ENCODE measurements at places on chromosomes 12 and 14. TPM values are rescaled to one million over a fixed set of nuclear protein-coding genes. Genes with fewer than 3 reads are reported as not detected.

DNA sequence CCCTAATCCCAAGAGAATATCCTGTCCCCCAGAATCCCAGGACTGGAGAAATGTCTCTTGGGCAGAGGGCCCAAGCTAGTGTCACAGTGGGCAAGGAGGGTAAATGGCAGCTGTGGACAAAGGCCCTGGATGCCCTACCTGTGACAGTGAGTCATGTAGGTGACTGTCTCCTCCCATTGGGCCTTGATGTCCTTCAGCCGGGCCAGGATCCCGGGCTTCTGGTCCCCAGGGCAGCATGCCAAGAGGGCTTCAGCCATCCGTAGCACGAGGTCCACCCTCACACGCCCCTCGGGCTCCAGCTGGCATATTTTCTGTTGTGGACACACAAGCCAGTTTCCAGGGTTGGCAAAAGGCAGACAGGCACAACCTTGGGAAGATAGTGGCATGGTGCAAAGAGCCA lies 48.8 kb downstream of the SYNE3 start:
- H3K36me3 ChIP-seq: no peaks in the 10 kb centered on the region
- no peak overlapping the region for H3K27ac ChIP-seq
- H3K4me1 ChIP-seq: peaks cover 10% of the 10 kb centered on the region
- DNase-seq: no peak

DNA sequence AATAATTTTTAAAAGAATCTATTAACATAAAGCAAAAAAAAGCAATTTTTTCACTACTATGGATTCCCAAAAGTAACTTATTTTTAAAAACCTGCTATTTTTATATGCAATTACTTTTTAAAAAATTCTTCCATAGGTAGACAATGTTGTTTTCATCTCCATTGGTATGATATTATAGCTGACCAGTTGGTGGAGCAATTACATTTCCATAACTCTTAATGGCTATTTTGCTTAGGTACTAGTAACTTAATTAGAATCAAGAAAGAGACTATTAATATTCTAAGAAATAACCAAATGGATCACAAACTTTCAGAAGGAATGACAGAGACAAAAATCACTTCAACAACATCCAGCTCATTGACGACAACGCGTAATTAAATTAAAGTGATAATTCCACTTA lies 64.7 kb upstream of the PTCSC3 start:
- H3K4me3 ChIP-seq: no peak overlapping the region
- peaks cover 8% of the 10 kb centered on the region for H3K4me1 ChIP-seq
- H3K27ac ChIP-seq: no peak overlapping the region
- peaks cover 6% of the 10 kb centered on the region for H3K27me3 ChIP-seq
- no peaks in the 10 kb centered on the region for H3K36me3 ChIP-seq

Gene AJUBA
- 20.2 TPM for total RNA-seq

- no peak for DNase-seq
- H3K4me3 ChIP-seq: no peak overlapping the region
- no peaks in the 10 kb centered on the region for H3K36me3 ChIP-seq
Measured at GRCh38 chr14:38297681-38298080, 41.8 kb upstream of the CLEC14A start.

DNA sequence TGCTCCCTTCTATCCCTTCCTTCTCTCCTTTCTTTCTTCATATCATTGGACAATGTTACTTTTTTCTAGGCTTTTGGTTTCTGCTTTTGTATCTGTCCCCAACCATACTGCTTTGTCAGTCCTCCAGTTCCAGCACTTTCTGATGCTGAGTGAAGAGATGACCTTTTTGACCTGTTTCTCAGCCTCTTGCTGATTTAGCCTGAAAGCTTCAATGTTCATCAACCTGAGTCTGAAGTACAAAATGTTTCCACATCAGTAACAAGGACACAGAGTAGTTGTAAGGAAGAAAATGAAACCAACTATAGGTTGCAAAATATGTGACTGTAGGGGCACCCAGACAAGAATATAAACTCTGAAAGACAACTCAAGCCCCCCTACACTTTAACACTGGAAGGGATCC lies 25.2 kb upstream of the AKAP6 start:
- no peaks in the 10 kb centered on the region for H3K36me3 ChIP-seq
- H3K27ac ChIP-seq: no peak overlapping the region
- H3K4me1 ChIP-seq: peaks cover 7% of the 10 kb centered on the region
- no peaks in the 10 kb centered on the region for H3K27me3 ChIP-seq
- no peak overlapping the region for H3K4me3 ChIP-seq
- no peak for DNase-seq

- H3K27ac ChIP-seq: no peak overlapping the region
- peaks cover 1% of the 10 kb centered on the region for H3K4me1 ChIP-seq
- H3K27me3 ChIP-seq: no peaks in the 10 kb centered on the region
Measured at GRCh38 chr14:79809849-79810612, 401.3 kb downstream of the DIO2 start.

Gene TSPAN11
- total RNA-seq: not detected

DNA sequence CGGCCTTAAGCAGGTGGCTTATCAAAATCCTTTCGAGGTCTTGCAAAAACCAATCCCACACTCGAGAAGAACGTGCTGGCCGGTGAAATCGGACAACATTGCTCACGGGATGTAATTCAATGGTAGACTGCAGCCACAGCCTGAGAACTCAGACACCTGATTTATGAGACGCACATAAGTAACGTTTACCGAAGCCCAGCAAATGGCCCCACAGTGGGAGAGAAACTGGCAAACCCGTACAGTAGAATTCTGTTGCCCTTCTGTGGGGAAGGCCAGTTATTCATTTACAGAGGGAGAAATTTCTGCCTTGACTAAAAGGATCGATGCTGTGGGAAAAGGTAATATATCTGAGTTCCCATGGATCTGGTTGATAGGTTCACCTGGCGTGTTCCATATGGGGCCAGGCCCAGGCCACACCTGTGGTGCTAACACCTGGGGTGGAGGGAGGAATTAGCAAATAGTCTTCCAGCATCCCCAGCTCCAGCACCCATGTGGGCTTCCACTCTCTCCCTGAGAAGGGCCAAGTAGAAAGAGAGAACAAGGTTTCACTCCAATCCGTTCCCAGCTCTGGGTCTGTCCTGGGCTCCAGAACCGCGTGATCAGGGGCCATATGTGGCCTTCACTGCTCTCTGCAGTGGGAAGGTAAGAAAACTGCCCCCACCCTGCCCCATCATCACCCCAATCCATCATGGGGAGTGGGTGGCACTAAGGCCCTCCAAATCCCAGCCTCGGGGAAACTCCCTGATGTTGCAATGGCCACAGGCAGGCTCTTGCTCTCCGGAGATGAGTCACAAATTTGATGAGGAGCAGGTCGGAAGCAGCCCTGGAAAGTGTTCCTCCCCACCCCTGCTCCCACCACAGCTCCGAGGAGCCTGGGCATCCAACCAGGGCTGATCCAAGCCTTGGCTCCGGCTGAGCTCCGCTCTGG lies 12.7 kb downstream of the BDKRB1 start:
- peaks cover 41% of the 10 kb centered on the region for H3K4me1 ChIP-seq
- peak overlapping the region; percentile 44 for H3K4me3 ChIP-seq
- H3K36me3 ChIP-seq: no peaks in the 10 kb centered on the region
- peak overlapping the region; percentile 53 for H3K27ac ChIP-seq

GRCh38 chr12:46657453-46658411 lies 168.1 kb downstream of the SLC38A4 start:
- no peak for DNase-seq
- no peaks in the 10 kb centered on the region for H3K27me3 ChIP-seq
- H3K4me1 ChIP-seq: peaks cover 28% of the 10 kb centered on the region
- no peak overlapping the region for H3K4me3 ChIP-seq

DNA sequence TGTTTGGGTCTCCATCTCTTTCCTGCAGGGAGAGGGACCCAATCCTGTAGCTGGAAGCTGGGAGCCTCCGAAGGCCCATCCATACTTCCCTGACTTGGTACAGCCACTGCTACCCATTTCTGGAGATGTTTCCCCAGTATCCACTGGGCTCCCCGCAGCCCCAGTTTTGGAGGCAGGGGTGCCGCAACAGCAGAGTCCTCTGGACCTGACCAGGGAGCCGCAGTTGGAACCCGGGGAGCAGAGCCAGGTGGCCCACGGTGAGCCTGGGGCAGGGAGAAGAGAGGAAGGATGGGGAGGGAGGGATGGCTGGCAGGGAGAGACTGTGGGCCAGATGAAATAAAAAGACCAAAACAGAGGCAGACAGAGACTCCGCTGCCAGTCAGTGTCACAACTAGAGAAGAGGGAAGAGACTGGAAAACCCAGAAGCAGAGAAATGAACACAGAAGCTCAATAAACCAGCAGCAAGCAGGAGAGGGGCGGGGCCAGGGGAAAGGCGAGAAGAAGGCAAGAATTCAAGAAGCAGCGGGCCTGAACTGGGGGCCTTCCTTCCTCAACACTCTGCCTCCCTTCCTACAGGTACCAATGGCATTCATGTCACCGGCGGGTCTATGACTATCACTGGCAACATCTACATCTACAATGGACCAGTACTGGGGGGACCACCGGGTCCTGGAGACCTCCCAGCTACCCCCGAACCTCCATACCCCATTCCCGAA lies 6.3 kb downstream of the LTBR start:
- no peak overlapping the region for H3K4me3 ChIP-seq
- DNase-seq: no peak
- H3K27me3 ChIP-seq: no peaks in the 10 kb centered on the region
- peaks cover 84% of the 10 kb centered on the region for H3K36me3 ChIP-seq
- H3K4me1 ChIP-seq: peaks cover 27% of the 10 kb centered on the region
- H3K27ac ChIP-seq: peak overlapping the region; percentile 6

DNA sequence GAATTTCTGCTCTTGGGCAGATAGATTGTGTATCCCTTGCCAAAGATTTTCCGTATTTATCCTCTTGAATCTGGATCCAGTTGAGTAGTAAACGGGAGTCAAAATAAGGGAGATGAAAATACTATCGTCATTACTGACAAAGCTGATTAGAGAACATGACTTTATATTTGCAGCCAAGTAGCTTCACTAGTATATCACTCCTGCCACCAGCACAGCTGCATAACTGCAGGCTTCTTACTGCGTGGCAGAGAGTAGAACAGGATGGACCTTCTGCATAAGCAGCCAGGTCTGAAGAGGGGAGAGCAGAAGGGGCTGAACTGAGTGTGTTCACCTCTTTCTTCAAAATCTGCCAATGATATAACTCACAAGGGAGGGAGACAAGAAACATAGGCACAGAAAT lies 283.7 kb downstream of the FBXL14 start:
- H3K36me3 ChIP-seq: peaks cover 4% of the 10 kb centered on the region
- DNase-seq: no peak
- no peaks in the 10 kb centered on the region for H3K4me1 ChIP-seq
- no peak overlapping the region for H3K4me3 ChIP-seq
- H3K27me3 ChIP-seq: no peaks in the 10 kb centered on the region

Data from Calu3 (cell line).